CD14-positive monocyte (primary cell): ENCODE measurements at places on chromosomes 5 and 9.

DNA sequence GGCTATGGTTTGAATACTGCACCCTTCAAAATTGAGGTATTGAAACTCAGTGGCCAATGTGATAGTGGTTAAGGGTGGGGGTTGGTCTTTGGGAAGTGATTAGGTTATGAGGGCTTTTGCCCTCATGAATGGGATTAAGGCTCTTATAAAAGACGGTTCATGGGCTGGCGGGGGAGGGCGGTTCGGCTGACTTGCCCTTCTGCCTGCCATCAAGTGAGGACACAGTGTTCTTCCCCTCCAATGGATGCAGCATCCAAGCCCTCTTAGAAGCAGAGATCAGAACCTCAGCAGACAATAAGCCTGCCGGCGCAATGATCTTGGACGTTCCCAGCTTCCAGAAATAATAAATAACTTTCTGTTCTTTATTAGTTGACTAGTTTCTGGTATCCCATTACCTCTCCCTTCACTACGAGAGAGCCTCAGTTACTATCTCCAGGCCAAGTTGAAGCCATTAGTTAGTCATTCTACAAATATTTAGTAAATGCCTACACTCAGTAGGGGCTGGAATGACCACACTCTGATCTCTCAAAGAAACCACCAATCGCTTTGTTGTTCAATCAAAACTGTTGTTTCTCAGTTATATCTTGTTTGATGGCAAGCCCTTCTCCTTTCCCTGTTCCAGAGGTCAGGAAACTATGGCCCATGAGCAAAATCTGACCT lies 219.3 kb downstream of the TSSK1B start:
- no peaks in the 10 kb centered on the region for H3K27me3 ChIP-seq
- H3K27ac ChIP-seq = no peak overlapping the region
- no peaks in the 10 kb centered on the region for H3K4me1 ChIP-seq
- no peak overlapping the region for H3K4me3 ChIP-seq

DNA sequence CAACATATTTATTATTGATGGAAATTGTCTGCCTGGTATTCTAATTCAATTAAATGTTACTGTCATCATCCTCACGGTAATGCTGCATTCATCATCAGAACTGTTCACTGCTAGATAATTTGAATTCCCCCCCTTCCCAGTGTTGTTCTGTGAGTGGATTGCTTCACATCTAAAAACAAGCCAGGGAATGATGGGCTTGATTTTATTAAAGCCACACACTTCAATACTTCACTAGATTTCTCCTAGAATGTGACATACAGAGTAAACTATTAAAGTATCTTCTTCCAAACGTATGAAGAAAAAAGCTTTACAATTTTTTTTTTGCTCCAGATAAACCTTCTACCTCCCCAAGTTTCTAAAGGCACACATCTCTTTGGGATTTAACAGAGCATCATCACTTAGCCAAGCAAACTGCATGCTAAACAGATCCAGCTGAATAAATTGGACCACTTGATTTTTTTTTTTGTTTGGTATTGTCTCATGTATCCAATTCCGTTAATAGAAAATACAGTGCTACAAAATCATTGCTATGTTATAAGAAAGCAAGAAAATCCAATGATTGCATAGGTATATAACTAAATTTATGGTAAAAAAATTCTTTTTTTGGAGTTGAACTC lies 692.4 kb downstream of the MTRR start:
- no peak overlapping the region for H3K27ac ChIP-seq
- H3K27me3 ChIP-seq = no peaks in the 10 kb centered on the region
- no peak overlapping the region for H3K4me3 ChIP-seq

DNA sequence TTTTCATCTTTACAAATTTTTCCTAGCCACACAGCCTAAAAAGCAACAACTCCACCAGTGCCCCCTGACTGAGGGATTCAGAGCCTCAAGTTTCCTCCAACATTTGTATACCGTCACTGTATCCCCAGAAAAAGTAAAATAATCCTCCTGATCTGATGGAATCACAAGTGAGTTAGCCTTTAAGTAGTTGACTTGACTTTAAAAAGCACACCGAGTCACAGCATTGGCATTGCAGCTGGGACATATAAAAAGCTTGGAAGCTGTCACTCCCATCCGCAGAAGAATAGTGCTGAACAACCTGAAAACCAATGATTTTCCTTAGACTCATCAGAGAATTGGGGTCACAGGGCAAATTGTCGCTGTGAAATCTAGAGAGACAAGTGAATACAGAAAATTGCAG lies 41.6 kb upstream of the FBN2 start:
- H3K36me3 ChIP-seq = no peaks in the 10 kb centered on the region
- H3K4me3 ChIP-seq = no peak overlapping the region
- H3K27ac ChIP-seq = no peak overlapping the region
- H3K27me3 ChIP-seq = no peaks in the 10 kb centered on the region
- no peak for DNase-seq

DNA sequence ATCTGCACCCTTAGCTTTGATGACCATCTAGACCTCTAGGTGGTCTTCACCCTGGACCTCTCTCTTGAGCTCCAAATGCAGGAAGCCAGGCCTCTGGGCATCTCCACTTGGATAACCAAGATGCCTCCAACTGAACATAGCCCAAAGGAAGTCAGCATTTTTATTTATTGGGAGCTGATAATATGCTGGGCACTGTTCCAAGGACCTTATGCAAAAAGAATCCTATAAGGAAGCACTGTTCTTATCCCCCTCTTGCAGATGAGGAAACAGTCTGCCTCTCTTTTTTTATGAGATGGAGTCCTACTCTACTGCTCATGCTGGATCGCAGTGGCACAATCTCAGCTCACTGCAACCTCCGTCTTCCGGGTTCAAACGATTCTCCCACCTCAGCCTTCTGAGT lies 219.9 kb downstream of the CDK5RAP2 start:
- no peaks in the 10 kb centered on the region for H3K27me3 ChIP-seq
- H3K4me3 ChIP-seq = no peak overlapping the region
- no peaks in the 10 kb centered on the region for H3K4me1 ChIP-seq

DNA sequence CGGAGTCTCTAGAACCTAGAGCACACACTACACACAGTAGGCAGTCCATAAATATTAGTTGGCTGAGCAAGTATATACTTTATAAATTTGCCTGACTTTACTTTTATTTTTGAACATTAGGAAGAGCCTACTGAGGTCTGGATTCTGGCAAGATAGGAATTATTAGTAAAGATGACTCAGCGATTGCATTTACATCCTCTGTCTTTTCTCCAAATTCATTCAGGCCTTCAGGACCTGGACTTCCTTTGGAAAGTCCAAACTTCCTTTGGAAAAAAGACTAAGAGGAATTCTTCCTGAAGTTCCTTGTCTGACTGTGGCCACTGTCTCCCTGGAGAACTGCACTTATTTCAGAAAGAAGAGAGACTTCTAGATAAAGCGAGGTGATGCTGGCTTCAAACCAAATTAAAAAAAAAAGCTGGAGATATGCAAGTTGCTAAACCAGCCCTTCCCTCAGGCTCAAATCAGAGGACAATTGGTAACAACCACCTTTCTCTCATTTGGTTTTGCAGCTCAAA lies 251.3 kb downstream of the GAS1 start:
- DNase-seq = no peak
- H3K4me3 ChIP-seq = no peak overlapping the region
- H3K27ac ChIP-seq = no peak overlapping the region
- H3K36me3 ChIP-seq = no peaks in the 10 kb centered on the region

DNA sequence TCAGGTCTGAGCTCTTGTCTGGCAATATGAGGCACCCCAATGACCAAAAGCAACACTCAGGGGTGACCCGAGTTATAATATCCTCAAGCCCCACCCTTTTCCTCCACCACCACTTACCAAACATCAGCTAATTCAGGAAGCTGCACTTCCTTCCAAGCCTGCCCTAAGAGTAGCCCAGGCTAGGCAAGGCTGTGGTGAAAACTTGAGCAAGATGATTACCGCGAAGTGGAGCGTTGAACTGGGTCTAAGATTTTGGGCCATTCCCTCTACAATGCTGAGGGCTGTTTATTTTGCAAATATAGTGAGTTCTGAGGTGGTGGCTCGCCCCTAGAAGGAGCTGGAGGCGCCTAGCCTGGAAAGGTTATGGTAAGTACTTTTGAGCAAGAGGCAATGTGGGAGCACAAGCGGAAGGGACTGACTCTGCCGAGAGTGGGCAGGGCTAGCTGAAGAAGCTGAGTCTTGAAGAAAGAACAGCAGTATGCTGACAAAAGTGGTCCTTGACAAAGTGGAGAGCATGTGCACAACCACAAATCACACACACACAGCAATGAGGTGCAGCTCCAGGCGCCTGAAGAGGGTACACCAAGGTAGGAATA lies at the start of gene HK3:
HK3 (minus strand) TSS at position 51 of the 596 bp plus-strand sequence. CDS start 3,187 bp downstream, outside the sequence.
- peak within 1 kb of the TSS; percentile 70 for H3K4me3 ChIP-seq
- peaks cover 95% of the 10 kb centered on the region for H3K4me1 ChIP-seq
- H3K27me3 ChIP-seq = no peaks in the 10 kb centered on the region
- H3K27ac ChIP-seq = peak within 1 kb of the TSS; percentile 84
- peaks cover 8% of the 10 kb centered on the region for H3K36me3 ChIP-seq

- no peak overlapping the region for H3K4me3 ChIP-seq
- H3K36me3 ChIP-seq = peaks cover 35% of the 10 kb centered on the region
- H3K4me1 ChIP-seq = peaks cover 15% of the 10 kb centered on the region
- DNase-seq = no peak
Measured at GRCh38 chr5:65808251-65808741, 86.3 kb downstream of the NLN start.

DNA sequence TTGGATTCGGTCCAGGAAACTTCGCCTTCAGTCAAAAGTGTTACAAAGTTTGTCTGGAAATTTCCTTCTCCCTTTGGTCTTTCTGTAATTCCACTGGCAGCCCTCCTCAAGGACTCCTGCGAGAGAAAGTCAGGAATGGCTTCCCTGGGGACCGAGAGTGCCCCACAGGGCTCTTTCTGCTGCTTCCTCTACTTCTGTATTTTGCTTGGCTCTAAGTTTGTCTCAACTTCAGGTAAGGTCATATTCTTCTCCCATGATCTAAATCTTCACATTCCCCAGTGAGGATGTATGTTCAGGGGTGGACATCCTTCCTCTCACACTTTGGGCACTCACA lies 10.3 kb upstream of the RIOK2 start:
- no peak for DNase-seq
- no peak overlapping the region for H3K27ac ChIP-seq
- H3K4me3 ChIP-seq = no peak overlapping the region
- H3K27me3 ChIP-seq = no peaks in the 10 kb centered on the region
- H3K4me1 ChIP-seq = peaks cover 10% of the 10 kb centered on the region
- H3K36me3 ChIP-seq = no peaks in the 10 kb centered on the region

DNA sequence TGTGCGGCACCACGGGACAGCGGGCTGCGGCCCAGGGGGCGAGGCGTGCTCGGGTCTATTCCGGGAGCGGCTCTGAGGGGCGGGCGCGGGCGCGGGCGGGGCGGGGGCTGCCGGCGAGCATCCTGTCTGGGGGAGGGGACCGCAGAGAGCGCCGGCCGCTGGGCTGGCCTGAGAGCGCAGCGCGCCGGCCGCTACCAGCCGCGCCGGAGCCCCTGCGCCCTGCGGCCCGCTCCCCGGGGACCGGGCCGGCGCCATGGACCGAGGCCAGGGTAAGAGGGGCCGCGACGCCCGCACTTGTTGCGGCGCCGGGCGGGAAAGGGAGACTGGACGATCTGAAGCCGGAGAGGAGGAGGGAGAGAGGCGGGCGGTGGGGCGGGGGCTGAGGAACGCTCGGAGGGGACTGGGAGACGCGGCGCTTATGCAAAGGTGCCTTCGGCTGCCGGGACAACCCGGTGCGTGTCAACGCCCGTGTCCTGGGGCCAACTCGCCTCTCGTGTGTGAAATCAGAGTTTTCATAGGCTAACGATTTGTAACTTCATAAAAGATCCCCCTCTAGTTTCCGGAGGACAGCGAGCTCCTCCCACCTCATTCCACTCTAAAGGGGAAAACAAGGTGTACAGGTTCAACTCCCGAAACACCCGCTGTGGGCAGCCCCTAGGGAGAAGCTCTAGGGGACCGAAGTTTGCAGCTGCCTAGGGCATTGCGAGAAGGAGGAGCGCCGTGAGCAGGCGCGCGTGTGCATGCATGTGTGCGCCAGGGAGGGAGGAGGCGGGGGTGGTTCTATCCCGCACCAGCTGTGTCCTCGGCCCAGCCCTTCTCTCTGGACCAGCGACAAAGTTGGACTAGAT lies at the start of gene AFAP1L1:
AFAP1L1 (plus strand) TSS at position 144 of the 848 bp plus-strand sequence; CDS start at position 254, 110 bp downstream.
- peaks cover 12% of the 10 kb centered on the region for H3K4me1 ChIP-seq
- peak within 1 kb of the TSS; percentile 21 for H3K4me3 ChIP-seq
- no peak within 1 kb of the TSS for H3K27ac ChIP-seq
- H3K27me3 ChIP-seq = peaks cover 38% of the 10 kb centered on the region

- no peak overlapping the region for H3K27ac ChIP-seq
- no peak for DNase-seq
- H3K4me3 ChIP-seq = no peak overlapping the region
- H3K27me3 ChIP-seq = no peaks in the 10 kb centered on the region
- no peaks in the 10 kb centered on the region for H3K4me1 ChIP-seq
Measured at GRCh38 chr9:128470560-128470959, 14.8 kb downstream of the ODF2 start.

DNA sequence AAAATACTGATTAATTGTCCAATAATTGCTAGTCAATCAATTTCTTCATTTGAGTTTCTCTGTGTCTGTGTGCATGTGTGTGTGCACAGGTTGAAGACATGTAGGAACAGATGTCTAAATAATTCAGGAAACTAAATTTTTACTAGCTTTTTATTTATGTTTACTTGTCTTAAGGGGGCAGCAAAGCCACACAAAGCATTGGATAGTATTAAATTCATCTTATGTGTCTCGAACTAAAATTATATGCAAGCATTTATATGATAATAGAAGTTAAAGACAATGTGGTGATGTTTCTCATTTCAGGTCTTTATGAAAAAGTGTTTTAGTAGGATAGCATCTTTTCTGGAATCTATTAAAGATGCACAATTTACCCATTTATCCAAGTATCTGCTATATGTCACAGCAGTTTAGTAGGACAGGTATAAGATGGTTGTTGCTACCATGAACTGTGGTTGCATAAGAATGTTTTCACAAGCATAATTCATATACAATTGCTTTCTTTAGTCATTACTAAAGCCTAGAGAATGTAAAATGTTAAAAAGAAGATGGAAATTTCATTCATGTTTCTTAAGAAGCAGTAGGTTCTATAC lies 784.6 kb upstream of the NUDT12 start:
- no peaks in the 10 kb centered on the region for H3K36me3 ChIP-seq
- H3K4me3 ChIP-seq = no peak overlapping the region
- DNase-seq = no peak
- no peaks in the 10 kb centered on the region for H3K4me1 ChIP-seq

GRCh38 chr5:7628248-7628647 lies 222.7 kb downstream of the CFAP90 start:
- no peak for DNase-seq
- H3K27me3 ChIP-seq = no peaks in the 10 kb centered on the region
- H3K4me1 ChIP-seq = no peaks in the 10 kb centered on the region
- no peak overlapping the region for H3K27ac ChIP-seq
- H3K4me3 ChIP-seq = no peak overlapping the region
